ENCODE measurements at places on chromosomes 11 and 22.

DNA sequence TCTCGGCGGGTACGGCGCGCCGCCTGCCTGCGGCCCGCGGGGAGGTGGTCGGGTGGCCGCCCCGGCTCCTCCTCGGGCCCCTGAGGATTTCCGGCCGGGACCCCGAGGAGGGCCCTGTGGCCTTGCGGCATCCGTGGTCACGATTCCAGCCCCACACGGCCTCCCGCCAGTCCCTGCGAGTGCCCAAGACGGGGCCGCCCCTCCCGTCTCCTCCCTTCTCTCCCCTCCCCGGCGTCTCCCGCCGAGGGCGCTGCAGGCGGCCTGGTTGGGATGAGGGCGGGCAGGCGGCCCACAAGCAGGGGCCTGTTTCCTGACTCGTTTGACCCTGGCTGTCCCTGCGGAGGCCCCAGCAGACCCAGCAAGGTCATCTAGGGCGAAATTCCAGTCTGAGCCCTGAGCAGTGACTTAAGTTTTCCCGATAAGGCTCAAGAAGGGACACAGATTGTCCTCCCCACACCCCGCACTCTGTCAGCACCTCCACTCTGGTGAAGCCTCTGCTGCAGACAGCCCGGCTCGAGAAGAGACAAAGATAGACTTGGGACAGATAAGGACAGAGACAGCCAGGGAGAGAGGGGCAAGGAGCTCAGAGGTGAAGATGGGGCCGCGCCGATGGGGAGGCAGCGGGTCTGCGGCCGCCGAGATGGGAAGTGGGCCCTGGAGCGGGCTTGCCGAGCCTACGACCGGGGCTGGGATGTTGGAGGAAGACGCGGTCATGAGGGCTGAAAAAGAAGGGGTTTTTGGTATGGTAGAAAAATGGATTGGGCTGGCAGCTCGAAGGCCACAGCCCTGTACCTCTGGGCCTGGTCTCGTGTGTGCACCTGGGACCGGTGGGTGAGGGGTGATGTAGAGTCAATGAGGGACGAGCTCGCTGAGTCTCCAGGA is 95.0 kb downstream of the SWAP70 start:
- DNase-seq = peak; percentile 34

GRCh38 chr22:50271519-50271970 is 1.4 kb upstream of the MAPK11 start:
- DNase-seq = peak; percentile 44

GRCh38 chr11:68457898-68458249 is 2.7 kb upstream of the PPP6R3 start:
- DNase-seq = no peak

DNA sequence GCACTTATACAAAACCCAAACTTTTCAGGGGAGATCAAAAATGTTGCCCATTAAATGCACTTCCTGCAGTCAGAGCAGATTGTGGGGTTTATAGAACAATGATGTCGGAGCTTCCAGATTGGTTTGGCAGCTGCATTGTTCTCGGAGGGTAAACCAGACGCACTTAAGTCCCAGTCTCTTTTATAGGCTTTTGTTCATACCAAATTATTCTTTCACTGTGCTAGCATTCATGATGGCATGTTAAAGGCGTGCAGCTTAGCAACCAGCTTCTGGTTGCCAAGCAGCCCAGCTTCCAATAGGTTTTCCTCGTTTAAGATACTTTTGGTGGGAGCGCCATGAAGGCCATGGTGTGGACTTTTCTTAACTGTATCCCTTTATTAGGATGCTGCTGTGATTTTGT is 40.9 kb downstream of the ZC3H12C start:
- DNase-seq = no peak

- no peak for DNase-seq
Observed at GRCh38 chr22:30288419-30289140, 725 bp downstream of the CASTOR1 start.

Measured in T-helper 9 cell (primary cell).